NCI-H1417 (cell line): ENCODE measurements at places on chromosomes 16 and 17.

DNA sequence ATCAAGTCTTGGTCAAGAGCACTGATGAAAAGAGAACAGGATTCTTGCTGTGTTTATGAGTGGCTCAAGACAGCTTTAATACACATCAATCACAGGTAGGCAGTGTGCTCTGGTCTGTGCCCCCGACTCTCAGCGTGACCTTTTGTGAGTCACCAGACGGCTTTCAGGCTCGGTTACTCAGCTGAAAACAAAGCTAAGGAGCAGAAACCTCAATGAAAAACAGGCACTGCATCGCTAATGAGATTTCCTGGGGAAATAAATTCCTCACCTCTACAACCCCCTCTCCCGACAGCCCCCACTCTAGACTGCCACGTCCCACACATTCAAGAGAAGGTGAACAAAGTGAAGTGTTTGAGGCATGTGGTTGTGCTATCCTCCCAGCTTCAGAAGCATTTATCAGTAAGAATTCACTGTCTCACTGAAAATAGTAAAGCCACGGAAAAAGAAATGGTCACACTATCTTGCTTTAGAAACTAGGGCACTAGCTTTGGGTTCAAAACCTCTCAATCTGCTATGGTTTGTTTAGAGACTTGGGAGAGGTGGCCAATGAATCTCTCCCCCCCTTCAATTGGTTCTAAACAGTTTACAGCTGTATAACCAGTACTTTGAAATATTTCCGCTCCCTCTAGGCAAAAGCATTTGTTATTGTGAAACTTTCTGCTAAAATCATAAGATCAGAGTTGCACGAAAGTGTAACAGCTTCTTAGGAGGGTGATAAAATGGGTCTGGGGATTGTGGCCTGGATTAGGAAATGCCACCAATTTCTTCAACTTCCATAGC, 199.5 kb upstream of the PMFBP1 start:
- no peak for DNase-seq

GRCh38 chr17:38594152-38594551, 11.6 kb downstream of the SRCIN1 start:
- DNase-seq = no peak

GRCh38 chr17:67647482-67647881, 70.3 kb upstream of the NOL11 start:
- DNase-seq = no peak

DNA sequence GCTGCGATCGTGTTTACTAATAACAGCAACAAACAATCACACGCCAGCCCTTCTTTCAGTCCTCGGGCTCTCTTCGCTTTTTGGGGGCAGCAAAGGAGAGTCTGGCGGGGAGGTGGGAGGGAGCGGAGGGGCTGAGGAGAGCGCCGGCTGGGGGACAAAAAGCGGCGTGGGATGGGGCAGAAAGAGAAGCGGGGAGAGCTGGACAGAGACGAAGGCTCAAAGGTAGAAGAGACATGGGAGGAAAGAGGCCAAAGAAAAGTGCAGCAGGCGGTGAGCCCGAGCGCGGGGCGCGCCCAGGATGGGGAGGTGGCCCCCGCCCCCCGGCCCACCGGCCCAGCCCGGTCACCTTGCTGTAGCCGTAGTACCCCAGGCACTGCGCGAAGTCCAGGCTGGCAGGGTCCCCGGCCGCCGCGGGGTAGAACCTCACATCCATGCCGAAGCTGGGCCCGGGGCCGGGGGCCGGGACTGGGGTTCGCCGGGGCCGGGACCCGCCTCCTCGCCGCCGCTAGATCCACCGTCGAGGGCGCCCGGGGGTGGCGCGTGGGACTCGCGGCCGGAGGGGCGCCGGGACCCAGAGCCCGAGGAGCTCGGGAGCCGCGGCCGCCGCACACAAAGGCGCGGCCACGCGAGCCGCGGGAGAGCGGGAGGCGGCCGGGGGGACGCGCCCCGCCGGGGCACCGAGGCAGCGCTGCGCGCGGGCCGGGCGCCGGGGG, 496 bp downstream of the TOX3 start:
- peak; percentile 67 for DNase-seq

DNA sequence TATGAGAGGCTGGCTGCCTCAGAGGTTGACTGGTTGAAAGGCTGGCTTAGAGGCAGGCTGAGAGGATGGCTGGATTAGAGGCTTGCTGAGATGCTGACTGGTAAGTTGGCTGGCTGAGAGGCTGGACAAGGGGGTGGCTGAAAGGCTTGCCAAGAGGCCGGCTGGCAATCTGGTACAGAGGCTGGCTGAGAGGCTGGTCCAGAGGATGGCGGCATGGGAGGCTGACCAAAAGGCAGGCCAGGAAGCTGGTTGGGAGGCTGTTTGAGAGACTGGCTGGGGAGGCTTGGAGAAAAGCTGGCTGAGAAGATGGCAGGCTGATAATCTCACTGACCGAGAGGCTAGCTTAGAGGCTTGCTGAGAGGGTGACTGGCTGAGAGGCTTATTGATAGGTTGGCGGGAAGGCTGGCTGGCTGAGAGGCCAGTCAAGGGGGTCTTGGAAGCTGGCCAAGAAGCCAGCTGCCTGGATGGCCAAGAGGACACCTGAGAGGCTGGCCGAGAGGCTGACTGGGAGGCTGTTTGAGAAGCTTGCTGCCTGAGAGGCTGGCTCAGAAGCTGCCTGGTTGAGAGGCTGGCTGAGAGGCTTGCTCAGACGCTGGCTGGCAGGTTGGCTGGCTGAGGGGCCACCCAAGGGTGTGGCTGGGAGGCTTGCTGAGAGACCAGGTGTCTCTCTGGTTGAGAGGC, 34.2 kb upstream of the ACSM2B start:
- DNase-seq = peak; percentile 89

GRCh38 chr17:46984341-46984740, 5.3 kb upstream of the RPRML start:
- no peak for DNase-seq

GRCh38 chr16:48503336-48503735, 106.6 kb downstream of the N4BP1 start:
- DNase-seq = no peak

GRCh38 chr16:373848-374615, 3.7 kb upstream of the MRPL28 start:
- no peak for DNase-seq

GRCh38 chr16:85832570-85833218, 33.2 kb downstream of the COX4I1 start:
- no peak for DNase-seq

DNA sequence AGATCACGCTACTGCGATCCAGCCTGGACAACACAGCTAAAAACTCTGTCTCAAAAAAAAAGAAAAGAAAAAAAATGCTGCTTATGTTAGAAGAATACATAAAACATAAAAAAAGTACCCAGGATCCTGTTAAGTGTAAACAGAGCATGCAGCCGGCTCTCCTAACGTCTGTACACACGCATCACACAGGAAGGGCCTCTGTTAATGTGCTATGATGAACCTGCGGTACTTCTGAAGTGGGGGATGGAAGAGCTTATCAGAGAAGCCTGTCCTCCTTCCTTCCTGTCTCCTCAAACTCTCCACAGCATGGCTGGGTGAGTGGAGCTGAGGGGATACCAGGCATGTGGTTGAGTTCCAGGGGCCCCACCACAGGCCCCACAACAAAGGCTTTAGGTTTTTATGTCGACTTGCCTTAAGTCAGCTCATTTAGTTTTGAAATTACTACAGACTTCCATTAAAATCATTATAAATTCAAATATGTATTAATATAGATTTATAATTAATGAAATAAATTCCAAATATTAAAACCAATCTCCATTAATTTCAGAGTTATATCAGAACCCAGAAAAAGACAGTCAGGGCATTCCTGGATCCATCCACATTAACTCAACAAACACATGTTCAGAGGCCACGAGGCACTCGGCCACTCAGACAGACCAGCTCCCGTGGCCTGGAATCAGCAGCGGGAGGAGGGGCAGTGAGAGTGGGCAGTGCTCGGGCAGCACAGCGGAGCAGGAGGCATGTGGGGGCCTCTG, 11.7 kb downstream of the CCDC57 start:
- no peak for DNase-seq

GRCh38 chr16:23185656-23186055, 3.1 kb downstream of the SCNN1G start:
- no peak for DNase-seq

DNA sequence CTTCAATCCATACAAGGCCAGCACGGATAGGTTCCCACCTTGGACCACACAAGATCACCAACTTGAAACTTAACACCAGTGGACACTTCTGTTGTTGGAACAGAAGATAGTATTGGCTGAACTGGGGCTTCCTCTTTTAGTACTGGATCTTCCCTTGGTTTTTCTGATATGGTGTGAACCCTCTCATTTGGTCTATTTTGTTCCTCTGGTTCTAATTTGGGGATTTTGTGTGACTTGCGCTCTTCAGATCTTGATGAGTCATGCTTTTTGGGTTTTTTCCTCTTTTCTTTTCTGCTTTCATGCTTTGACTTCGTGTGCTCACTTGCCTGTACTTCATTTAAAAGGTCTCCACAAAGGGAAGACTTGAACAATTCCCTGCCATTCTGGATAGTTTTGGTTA, 39.0 kb downstream of the SOST start:
- DNase-seq = no peak

- DNase-seq = no peak
Measured at GRCh38 chr16:57270221-57271062, 14.0 kb downstream of the PLLP start.

GRCh38 chr17:16923904-16924695, 47.8 kb downstream of the TNFRSF13B start:
- DNase-seq = no peak

DNA sequence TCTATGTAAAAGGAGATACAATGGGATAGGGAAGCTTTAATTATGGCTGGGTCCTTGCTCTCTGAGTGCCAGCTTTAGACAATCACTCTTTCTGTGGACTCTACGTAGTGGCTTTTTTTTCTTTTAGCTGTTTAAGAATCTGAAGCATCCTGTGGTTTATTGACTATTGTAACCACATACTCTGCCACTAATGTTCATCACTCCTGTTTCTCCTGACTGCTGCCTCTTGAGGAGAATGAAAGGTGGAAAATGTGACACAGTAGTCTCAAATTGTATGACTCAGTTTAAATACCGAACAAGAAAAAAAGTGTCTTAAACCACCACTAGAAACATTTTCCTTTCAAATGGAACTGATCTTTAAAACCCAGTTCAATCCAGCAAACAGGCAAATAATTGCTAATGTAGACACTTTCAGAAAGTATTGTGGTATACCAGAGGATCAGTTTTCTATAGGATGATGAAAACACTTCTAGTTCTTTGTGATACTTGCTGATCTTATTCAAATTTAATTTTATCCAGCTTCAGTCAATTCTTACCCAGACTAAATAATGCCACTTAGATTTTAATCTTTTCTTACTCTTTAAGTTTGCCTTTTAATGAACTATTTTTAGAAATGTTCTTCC, 302.7 kb upstream of the PMFBP1 start:
- no peak for DNase-seq

DNA sequence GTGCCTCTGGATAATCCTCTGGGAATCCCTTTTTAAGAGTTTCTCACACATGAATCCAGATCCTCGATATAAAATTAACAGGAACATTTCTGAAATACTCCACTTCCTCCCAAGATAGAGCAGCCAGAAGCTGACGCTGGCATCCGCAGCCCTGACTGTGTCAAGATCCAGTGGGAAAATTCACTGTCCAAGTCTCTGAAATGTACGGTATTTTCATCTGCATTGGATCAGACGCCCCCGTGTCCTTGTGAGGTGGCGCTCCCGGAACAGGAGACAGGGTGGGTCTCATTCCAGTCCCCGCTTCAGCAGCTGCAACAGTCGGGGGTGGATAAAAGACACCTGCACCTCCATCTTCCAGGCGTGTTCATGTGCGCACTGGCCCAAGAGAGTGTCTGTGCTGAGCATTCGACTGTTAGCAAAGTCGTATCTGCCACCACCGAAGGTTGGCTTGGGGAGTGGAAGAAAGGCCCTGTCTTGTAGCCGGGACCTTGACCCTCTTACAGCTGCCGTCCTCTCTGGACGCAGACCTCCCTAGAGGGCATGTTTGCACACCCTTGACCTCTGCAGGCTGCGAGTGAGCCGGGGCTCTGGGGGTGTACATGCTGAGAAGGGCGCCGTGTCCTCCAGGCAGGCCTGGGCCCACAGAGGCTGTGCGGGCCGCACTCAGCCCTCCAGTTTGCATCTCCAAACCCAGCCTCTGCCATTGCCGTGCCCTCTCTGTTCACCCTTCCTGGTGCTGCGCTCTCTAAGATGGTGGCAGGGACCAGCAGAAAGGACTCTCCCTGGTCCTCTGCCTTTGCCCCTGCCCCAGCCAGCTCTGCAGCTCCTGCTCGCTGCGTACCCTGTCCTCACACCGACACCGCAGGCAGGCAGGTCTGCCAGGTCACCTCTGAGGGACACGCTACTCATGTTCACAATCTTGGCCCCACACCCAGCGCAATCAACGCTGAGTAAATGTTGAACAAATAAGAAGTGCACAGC, 72.0 kb upstream of the CHMP6 start:
- DNase-seq = peak; percentile 48

- peak; percentile 73 for DNase-seq
Measured at GRCh38 chr16:66894948-66895688, 14.8 kb downstream of the PDP2 start.

DNA sequence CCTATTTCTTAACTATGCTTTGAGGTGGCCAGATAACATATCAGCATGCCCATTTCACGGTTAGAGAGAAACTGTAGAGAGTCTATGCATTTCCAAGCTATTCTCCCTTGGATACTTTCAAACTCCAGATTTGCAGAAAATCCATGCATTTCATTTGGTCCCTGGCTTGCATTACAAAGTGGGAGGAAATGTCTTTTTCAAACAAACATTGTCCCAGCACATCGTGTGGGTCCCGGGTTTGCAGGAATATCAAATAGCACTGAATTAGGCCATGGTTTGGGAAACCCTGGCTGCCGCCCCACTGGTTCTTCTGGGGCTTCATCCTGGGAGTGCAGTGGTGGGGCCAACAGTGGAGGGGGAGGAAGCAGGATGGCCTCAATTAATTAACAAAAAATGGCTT, 171.9 kb downstream of the IRX5 start:
- DNase-seq = no peak

DNA sequence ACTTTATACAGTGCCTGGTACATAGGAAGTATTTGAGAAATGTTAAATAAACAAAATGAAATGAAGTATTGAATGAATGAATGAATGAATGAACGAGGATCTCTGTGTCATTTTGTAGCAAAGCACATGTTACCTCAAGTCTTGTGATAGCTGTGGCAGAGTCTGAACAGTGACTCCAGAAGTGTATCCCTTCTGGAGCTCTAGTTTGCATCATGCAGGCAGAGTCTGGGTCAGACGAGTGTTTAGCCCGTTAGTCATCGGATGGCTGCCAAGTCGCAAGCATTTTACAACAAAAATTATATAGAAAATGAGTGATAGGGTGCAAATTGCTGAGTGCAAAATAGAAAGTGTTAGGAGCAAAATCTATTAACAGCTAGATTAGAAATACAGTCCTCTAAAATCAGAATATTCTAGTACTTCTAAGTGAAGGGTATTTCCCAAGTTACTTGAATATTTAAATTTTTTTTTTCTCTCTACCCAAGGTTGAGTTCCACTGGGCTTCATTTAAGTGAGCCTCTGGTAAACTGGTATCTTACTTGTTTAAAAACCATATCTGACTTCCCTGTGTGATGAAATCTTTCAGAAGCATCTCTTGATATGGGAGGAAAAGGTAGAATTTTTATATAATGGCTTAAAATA, 113.3 kb downstream of the FTO start:
- DNase-seq = no peak

GRCh38 chr16:3458278-3458851, 14.9 kb downstream of the NAA60 start:
- peak; percentile 47 for DNase-seq

- no peak for DNase-seq
Measured at GRCh38 chr17:63838631-63839171, 3.8 kb downstream of the SMARCD2 start.
